Astrocyte of the hippocampus (primary cell): ENCODE measurements at places on chromosomes 4 and X.

GRCh38 chr4:140080883-140081282, 73.1 kb downstream of the MAML3 start:
- no peak for DNase-seq

DNA sequence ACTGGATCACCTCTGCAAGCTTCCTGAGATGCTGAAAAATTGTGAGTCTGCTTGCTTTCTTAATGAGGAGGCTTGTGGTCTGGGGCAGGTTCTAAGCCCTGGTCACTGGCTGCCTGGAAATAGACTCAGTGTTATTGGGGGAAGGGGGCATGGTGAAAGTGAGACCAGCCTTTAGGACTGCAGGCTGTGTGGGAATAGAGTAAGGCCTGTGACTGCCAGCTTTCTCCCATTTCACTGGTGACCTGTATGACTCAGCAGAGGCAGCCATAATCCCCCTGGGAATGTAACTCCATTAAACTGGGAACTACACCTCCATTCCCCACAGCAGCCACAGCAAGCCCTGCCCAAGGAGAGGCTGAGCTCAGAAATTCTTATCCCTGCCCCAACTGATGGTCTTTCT, 55.9 kb upstream of the IL15 start:
- DNase-seq: peak; percentile 55

GRCh38 chr4:99893839-99894160, 427 bp downstream of the LAMTOR3 start:
- DNase-seq: no peak

DNA sequence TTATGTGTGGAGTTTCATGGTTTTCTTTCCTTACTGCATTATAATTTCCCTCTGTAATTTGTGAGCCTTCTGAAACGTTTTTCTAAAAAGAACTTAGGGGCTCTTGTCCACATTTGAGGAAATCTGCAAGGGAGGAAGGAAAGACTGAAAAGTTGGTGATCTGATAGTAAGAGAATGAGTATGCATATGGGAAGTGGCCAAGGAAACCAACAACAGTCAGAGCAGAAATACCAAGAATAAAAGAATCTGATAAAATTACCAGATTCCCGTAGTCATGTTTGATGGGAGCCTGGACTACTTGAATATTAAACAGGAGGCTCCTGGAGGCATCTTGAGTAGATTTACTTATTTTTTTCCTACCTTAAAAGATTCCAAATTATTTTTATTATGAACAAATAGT, 50.1 kb downstream of the MEPE start:
- DNase-seq: peak; percentile 30

DNA sequence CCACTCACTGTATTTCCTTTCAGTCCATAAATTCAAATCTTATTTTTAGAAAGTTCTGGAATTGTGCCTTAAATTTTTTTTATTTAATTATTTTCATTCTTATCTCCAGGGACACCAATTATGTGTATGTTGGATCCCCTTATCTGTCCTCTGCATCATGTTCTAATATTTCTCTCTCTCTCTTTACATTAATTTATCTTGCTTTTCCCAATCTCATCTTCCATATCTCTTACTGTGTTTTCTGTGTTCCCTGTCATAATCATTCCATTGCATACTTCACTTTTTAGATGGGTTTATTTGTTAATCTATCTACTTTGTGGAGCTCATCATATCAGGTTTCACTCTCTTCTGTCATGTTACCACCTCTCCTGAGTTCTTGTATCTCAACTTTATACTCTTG, 37.4 kb downstream of the PPP2R2C start:
- DNase-seq: no peak

GRCh38 chr4:149973181-149973580, 105.1 kb upstream of the DCLK2 start:
- no peak for DNase-seq

GRCh38 chr4:55510685-55511084, 36.0 kb downstream of the CLOCK start:
- DNase-seq: no peak

DNA sequence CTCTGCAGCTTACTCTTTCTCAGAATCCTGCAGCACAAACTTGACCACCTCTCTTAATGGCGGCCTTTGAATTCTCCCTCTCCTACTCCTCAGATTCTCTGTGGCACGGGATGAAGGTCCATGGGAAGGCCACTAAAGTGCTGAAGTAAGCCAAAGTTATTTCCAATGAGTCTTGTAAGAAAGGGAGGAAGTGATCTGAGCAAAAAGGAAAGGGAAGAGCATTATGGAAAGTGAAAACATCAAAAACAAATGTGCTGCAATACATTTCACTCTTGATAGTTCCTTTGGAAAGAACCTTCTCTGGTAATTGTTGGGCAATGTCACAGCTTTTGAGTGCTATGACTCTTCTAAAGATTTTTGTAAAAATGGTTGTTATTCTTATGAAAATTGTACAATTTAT, 54.3 kb upstream of the CAMK2D start:
- DNase-seq: no peak

DNA sequence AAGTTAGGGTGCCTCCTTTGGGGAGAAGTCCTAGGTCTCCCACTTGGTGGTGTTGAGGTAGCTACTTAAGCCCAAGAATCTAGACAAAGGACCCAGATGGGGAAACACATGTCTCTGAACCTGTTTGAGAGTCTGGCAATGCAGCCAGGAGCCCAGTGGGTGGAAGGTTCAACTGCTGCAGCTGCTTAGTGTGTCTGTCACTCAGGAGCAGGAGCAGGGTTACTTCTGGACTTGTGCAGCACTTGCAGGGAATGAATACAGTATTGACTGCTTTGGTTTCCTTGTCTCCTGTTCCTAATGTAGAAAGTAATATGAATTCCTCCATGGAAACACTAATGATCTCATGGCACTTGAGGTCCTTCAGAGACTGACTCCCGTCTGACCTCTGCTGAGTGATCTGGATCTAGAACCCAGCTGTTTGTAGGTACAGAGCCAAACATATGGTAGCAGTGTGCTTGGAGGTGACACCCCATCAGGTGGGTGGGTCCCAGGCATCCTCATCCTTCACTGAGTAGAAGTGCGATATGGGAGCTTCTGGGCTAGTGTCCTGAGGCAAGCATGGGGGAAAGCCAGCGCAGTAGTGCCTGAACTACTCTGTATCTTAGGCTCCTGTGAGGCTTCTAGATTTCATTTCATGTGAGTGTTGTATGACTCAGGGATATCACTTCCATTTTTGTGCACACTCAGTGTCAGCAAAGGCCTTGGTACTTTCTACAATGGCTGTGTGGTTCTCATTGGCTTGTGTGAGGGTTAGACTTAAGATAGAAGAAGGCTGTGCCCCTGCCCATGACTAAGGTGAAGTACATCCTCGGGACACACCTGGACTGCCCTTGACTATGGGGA, 85.0 kb upstream of the WDR1 start:
- DNase-seq: no peak

DNA sequence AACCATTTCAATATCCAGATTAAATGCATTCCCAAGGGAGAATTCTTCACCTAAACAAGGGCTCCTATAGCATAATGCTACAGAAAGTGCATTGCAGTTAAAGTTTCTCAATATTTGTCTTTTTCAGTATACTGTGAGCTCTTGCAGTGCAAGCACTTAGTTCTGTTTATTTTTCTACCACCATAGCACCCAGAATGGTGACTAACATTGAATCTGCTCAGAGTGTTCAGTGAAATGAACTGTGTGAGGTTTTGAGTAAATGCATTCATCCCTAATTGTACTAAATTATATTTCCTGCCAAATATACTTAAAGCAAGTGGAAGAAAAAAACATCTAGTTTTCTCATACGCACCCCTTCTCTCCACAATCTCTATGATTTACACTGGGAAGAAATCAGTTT, 383.9 kb downstream of the PCDH7 start:
- DNase-seq: peak; percentile 44

GRCh38 chrX:148763896-148764295, 263.5 kb downstream of the AFF2 start:
- no peak for DNase-seq

GRCh38 chrX:10112510-10112909, 44.3 kb upstream of the CLCN4 start:
- DNase-seq: no peak

- no peak for DNase-seq
Observed at GRCh38 chr4:158208963-158209640, 1.2 kb upstream of the TMEM144 start.

DNA sequence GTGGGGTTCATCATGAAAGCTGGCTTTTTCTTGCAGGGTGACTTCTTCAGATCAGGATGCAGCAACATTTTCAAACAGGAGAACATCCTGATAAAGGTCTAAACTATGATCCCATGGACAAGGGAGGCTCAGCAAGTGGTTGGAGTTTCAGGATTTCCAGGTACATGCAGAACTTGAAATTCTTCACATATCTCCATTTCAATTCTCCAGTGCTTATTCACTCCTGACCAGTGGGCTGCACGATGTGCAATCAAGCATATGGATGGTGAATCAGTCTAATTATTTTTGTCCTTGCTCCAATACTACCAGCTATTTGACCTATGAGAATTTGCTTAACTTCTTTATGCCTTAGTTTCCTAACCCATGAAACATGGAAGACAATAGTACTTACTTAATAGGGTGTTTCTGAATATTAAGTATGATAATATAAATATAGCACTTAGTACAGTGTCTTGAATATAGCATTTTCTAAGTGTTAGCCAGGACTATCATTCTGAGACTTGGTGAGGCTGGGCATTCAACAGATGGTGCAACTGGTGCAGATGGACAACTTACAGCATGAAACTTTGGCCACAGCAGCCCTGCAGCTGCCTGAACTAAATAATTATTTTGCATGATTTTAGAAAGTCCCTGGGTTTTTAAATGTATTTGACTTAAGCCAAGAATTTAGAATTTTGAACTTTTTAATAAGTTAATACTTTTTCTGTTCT, 92.4 kb downstream of the HPGD start:
- peak; percentile 57 for DNase-seq

DNA sequence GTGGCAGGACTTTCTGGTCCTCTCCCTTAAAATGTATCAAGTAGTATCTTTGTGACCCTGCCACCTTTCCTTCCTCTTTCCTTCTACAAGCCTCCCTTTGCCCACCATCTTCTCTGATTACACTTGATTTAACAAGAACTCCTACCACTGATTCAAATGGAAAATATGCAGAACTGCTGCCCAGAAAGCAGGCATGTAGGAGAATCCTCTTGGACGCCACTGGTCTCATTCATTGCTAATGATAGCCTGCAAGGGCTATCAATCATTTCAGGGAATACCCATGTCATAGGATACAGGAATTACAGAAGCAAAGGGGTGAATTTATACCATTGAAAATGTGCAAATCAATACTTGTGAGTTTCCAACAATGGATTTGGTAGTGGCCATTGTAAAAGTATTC, 294.6 kb upstream of the NRK start:
- DNase-seq: peak; percentile 58

DNA sequence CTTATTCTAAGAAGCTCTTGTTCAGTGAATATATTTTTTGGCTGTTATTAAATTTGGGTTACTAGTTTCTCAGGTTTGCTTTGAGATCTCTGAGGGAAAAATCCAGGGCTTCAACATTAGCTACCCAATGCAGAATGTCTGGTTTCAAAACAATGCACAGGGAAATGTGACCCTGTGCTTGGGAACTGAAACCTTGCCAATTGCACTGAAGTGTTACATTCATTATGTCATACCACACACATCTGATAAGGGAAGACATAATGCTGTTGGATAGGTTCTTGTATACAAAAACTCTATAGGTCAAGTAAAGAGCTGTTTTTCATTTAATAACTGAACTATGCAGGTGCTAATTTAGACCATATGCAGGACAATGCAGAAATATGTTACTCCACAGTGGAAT, 345.3 kb upstream of the BMP3 start:
- DNase-seq: peak; percentile 14

DNA sequence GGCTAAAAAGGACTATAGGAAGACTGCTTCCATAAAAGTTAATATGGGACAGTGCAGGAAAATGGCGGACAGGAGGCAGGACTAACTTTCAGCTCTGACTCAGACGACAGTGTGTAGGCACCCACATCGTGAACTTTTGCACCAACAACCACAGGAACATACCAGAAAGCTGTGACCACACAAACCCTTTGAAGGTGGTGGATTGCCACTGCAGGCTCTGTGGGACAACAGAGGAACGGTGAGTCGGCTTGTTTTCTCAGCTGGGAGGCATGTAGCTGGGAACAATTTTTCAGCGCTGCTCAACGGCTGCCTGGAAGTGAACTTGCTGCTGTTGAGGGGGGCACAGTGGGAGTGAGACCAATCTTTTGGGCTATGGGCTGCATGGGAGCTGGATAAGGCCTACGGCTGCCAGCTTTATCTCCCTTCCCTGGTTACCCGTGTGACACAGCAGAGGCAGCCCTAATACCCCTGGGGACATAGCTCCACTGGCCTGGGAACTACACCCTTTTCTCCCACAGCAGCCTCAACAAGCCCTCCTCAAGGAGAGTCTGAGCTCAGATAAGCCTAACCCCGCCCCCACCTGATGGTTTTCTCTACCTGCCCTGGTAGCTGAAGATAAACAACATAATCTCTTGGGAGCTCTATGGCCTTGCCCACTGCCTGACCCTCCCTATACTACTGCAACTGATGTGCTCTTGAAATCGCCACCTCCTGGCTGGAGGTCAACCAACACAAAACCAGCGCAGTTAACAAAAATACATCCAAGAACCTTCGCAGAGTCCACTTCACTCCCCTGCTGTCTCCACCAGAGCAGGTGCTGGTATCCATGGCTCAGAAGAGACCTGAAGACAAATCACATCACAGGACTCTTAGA, 1537.0 kb downstream of the C4orf33 start:
- DNase-seq: peak; percentile 65

DNA sequence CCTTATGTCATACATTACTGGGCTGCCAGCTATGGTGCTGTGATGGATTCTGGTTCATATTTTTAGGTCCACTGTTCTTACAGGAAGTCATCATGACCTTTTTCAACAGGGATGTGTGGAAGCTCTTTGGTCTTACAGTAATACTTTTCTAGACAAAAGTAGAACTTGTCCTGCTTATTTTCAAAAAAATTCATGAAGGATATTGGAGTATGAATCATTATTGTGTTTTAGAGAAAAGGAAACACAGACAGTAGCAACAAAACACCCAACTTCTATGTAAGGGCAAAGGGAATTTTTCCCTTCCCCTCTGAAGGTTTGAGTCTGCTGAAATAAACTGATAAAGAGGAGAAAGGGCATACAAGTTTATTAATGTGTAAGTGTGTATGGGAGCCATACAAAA, 54.7 kb upstream of the FAM9C start:
- DNase-seq: no peak

- DNase-seq: no peak
Observed at GRCh38 chr4:155419266-155419665, 42.5 kb upstream of the MAP9 start.

DNA sequence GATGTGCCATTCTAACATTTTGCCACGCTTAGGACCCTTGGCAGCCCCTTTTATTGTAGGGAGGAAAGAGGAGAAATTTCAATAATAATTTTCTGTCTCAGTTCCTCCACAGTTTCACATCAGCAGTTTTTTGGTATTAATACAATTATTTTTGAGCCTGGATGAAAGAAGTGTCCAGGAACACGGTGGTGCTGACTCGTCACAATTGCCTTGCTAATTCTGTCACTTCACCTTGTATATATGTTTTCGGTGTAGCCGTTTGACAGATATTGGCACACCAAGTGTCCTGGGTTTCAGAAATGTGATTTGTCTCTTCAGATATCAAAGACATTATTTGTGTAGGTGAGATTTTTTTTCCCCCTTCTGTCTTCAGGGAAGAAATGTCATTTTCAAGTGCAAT, 142.2 kb downstream of the ARHGAP10 start:
- no peak for DNase-seq
